ENCODE measurements at places on chromosomes 1 and 21. TPM values are rescaled to one million over a fixed set of nuclear protein-coding genes. Genes with fewer than 3 reads are reported as not detected.

The DUSP12 gene
- polyA plus RNA-seq = 35.3 TPM

The FTCD gene
- polyA plus RNA-seq = not detected

The KMO gene
- polyA plus RNA-seq = 4.4 TPM

The A3GALT2 gene
- not detected for polyA plus RNA-seq

The ADAMTS5 gene
- polyA plus RNA-seq = 0.01 TPM

The INSRR gene
- not detected for polyA plus RNA-seq

The RORC gene
- polyA plus RNA-seq = 0.12 TPM

The FCRLB gene
- polyA plus RNA-seq = 0.52 TPM

The TEX38 gene
- polyA plus RNA-seq = not detected

The DDR2 gene
- polyA plus RNA-seq = 0.43 TPM

The ERICH3 gene
- not detected for polyA plus RNA-seq
